ENCODE measurements at places on chromosomes 13 and 19.

DNA sequence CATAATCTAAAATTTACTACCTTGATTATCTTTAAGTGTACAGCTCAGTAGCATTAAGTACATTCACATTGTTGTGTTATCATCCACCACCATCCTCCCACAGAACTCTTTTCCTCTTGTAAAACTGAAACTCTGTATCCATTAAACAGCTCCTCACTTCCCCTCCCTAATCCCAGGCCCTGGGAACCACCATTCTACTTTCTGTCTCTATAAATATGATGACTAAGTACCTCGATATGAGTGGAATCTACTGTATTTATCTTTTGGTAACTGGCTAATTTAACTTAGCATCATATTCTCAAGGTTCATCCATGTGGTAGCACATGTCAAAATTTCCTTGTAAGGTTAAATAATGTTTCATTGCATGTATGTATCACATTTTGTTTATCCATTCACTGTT is 49.0 kb upstream of the POMP start:
- DNase-seq: no peak

DNA sequence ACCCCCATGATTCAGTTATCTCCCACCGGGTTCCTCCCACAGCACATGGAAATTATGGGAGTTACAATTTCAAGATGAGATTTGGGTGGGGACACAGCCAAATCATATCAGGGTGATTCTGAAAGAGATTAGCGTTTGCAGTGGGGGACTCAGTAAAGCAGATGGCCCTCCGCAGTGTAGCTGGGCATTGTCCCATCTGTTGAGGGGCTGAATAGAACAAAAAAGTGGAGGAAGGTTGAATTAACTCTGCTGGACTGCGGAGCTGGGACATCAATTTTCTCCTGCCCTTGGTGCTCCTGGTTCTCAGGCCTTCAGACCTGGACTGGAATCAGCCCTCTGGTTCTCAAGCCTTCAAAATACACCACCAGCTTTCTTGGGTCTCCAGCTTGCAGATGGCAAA is 55.2 kb upstream of the CACNA1A start:
- DNase-seq: no peak

DNA sequence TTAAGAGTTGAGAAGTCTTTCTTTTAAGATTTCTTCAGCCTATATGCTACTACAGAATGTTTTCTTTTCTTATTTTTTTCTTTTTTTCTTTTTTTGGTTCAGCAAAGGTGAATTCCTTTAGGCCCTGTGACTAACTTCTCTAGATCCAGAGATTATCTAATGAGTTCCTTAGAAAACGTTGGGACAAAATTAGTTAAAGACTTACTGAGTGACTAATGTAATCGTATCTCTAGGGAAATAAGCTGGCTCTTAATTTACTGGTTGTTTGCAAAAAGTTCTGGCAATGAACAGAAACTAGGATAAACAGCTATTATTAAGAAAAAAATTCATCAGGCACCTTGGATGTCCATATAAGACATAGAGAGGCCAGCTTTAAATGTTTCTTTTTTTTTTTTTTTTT is 30.7 kb upstream of the CSNK1A1L start:
- no peak for DNase-seq

- no peak for DNase-seq
These were observed at the start of gene DLL3 for GRCh38 chr19:39498798-39499642. Gene DLL3 (plus strand): TSS chr19:39498947. CDS start chr19:39498975, 28 bp downstream.

GRCh38 chr13:110240352-110240751 is 66.6 kb downstream of the COL4A1 start:
- DNase-seq: no peak

DNA sequence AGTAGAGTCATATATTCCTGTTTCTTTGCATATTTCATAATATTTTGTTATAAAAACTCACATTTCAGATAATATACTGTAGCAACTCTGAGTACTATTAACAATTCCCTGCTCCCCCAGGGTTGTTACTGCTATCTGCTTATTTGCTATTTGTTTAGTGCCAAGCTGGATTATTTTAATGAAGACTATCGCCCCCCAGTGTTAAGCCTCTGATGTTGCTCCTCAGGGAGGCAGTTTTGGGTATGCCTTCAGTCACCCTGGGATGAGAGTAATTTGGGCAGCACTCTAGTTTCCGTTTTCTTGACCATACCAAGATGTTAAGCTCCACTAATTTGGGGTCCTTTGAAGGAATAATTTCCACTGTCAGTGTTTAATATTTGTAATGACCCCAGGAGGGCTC is 46.0 kb downstream of the MICU2 start:
- DNase-seq: no peak

- DNase-seq: no peak
These were observed 21.2 kb downstream of the SULT2B1 start for GRCh38 chr19:48573163-48573505.

- DNase-seq: no peak
These were observed 33.9 kb upstream of the MBNL2 start for GRCh38 chr13:97188207-97188606.

GRCh38 chr13:68509734-68510621 is 1279.8 kb upstream of the PCDH9 start:
- no peak for DNase-seq

- DNase-seq: no peak
These were observed 826.9 kb upstream of the PCDH9 start for GRCh38 chr13:68056816-68057710.

GRCh38 chr19:38264486-38265212 is at the start of gene SPINT2:
Gene SPINT2 (plus strand): TSS chr19:38264573. CDS start chr19:38264893, 320 bp downstream.
- DNase-seq: no peak

GRCh38 chr19:16957151-16957701 is 68.4 kb downstream of the F2RL3 start:
- no peak for DNase-seq

DNA sequence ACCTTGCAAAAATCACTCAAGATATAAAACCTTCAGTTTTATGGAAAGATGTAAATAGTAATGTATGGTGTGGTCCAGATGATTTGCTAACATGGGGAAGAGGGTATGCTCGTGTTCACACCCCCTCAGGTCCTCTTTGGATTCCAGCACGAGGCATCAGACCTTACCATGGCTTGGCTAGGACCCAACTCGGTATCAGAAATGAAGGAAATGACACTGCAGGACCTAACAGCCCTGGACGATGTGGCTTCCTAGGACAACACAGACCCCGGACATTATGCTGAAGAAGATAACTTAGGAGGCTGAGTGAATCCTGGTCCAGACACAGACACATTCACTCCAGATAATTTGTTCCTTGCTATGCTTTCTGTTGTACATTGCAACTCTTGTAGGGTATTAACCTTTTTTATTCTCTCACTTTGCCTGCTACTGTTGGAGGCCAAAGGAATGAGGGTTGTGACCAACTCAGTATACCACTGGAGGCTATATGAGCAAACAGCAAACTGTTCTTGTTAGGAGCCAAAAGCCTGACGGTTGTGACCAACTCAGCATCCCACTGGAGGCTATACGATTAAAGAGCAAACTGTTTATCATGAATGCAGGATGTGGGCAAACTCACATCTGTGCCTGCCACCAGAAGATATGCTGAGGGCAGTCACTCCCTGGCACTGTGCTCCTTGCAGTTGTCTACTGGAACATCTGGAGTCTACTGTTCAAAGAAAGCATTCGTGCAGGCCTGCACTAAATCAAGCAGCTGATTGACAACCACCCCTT is 121.7 kb downstream of the ZNF429 start:
- DNase-seq: no peak

DNA sequence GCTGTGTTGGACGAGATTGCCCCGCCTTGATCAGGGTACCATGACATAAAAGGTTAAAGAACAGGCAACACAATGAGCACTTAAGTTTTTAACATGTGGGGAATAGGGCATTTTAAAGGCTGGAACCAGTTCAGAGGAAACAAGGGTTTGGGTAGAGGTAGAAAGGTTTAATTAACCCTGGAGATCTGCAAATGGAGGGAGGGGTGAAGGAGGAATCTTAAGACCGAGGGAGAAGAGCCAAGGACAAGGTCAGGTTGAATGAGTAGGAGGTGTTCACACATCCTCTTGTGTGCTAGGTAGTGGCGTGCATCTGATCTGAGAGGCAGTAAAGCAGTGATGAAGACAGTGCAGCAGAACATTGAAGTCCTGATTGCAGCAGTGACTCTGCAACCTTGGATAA is 28.5 kb downstream of the SKA3 start:
- no peak for DNase-seq

DNA sequence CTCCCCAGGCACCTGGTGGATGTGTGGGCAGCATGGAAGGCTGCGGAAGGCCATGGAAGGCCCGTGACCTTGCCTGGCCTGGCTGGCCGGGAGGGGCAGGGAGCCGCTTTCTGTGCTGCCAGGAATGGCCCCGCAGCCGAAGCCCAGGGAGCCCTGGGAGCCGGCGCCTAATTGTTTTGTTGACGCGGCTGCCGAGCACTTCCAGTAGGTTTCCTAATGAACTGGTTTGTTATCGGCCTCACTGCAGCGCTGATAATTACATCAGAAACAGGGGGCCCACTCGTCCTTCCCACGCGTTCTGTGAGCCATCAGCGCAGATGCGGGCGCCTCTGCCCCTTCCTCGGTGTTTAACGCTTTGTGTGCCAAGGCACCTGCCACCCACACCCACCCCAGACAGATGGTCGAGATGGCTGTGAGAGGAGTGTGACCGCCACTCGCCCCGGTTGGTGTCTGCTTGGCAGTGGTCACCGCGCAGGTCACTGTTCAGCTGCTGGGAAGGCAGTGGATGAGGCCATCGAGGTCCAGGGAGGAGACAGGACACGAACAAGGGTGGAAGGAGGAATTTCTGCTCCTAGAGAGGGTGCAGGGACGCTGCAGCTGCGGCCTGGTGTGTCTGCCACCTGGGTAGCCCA is 124.5 kb downstream of the KDM4B start:
- DNase-seq: peak; percentile 54

GRCh38 chr13:109374609-109375200 is 411.7 kb downstream of the IRS2 start:
- DNase-seq: no peak

GRCh38 chr19:51724543-51724942 is 752 bp upstream of the HAS1 start:
- no peak for DNase-seq

DNA sequence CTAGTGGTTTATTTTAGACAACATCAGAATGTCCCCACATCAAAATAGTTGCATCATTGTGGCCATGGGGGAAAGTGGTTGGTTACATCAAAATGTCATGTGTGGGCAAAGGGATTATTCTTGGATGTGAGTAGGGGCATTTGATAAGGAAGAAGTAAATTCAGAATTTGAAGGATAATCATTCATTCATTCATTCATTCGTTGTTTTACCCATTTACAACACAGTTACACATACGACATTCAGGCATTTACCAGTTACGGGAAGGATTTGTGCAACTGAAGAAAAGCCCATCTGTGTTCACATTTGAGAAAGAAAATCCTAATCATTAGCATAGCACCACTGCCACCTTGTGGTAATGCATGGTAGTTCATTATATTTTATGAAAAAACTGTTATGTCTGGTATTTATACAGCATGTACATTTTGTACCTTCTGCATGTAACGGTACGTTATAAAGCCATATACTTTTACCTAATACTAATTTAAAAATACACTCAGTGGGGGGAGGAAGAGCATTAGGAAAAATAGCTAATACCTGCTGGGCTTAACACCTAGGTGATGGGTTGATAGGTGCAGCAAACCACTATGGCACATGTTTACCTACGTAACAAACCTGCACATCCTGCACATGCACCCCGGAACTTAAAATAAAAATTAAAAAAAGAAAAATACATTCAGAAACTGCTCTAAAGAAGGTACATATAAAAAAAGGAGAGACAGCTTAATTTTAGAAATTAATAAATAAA is 62.1 kb downstream of the DGKH start:
- peak; percentile 22 for DNase-seq

DNA sequence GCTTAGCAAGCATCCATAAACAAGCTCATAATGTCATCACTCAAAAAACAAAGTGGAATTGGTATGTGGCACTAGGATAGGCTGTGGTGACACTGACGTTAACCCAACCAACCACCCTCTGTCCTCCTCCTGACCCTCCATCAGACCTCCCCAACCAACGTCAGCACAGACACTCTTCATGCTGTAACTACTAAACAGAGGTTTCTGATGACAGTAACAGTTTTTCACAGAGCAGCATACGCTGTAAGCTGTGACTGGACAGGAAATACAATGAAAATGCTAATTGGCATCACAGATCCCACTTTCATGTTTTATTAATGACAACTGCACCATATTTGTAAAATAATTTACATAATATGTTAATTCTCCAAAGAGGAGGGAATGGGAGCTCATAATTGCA is 238.0 kb downstream of the IRS2 start:
- no peak for DNase-seq

- no peak for DNase-seq
These were observed 698 bp downstream of the BLOC1S3 start for GRCh38 chr19:45179072-45179891.

GRCh38 chr19:9353011-9353410 is 9.8 kb upstream of the ZNF177 start:
- DNase-seq: no peak

All from C1 segment of cervical spinal cord (tissue), 14 donors.